SK-MEL-5 (cell line): ENCODE measurements at places on chromosomes 3 and 15. TPM values are rescaled to one million over a fixed set of nuclear protein-coding genes. Genes with fewer than 3 reads are reported as not detected.

DNA sequence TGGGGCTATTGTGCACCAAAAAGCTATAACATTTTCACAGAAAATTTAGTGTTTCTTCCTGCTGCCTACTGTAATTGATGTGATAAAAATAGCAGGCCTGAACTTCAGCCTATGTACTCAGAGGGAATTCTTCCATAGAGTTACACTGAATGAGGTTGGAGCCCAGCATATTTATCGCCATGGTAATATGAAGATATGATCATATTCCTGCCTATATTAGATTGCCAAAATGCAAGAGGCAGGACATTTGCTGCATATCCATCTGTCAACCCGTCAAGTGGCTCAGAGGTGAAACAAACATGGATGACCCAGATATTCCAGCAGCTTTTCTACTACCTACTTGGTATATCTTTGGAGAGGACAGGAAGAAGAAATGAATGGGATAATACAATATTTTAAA is 1150.6 kb downstream of the TBL1XR1 start:
- no peak for DNase-seq

DNA sequence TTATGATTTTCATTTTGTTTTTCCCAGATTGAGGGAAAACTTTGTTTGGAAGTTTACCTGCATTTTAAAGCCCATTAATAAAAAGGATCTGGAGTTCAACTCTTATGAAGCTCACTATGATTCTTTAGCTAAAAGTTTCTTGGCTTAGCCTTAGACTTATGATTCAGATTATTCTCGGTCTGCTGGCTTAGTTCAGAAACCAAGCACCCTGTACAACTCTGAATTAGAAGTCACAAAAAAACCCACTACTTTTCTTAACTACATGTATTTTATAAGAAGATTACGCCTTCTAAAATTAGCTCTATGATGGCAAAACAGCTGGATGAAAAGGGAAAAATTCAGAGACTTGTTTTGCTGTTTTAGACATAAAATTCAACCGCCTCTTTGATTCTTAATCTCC is 14.3 kb upstream of the DENND4A start:
- DNase-seq, result no peak

GRCh38 chr15:98734466-98735199 is 86.3 kb downstream of the IGF1R start:
- DNase-seq, result no peak

- peak; percentile 78 for DNase-seq
Measured at GRCh38 chr15:69035205-69035917, 20.9 kb downstream of the NOX5 start.

DNA sequence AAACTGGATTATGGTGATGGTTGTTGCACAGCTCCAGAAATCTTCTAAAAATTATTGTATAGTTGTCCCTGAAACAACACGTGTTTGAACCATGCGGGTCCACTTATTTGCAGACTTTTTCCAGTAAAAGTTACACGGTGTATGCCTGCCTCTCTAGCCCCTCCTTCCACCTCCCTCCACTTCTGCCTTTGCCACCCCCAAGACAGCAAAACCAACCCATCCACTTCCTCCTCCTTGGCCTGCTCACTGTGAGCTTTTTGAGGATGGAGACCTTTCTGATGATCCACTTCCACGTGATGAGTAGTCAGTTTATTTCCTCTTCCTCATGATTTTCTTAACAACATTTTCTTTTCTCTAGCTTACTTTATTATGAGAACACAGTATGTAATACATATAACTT is 5.4 kb downstream of the CYFIP1 start:
- DNase-seq, result no peak

DNA sequence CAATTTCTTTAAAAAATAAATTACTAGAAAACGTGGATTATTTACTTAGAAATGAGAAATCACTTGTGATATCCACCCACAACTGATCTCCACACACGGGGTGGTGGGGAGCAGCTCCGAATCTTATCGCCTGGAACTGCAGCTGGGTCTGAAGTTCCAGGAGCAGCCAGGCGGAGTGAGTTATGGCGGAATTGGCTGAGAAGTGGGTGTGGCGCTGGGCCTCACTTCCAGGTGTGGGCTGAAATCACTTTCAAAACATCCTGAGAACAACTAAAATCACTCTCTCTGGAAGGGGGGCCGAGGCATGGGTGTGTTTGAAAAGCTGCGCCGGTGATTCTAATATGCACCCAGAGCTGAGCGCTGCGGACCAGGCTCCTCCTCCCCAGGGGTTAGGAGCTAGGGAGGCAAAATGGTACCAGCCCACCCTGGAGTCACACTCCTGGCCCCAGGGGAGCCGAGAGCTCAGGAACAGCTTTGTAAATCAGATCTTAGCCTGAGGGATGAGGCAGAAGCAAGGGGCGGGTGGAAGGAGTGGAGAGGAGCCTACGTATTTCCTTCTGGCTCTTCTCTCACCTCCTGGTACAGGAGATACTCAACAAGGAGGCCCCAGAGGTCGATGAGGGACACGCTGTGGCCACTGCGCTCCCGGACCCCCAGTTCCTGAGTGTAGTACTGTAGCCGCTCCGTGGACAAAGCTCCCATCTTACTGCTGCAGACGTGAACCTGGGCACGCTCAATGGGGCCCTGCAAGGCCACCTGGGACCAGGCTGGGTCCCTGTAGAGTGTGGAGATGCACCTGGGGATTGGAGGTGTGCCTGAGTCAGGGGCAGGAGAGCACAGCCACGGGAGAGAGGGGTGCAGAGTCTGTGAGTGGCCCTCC is 9.6 kb downstream of the PLA2G4F start:
- DNase-seq, result no peak

- peak; percentile 57 for DNase-seq
Measured at GRCh38 chr3:46368569-46368968, 2.2 kb upstream of the CCR5 start.

Gene TMEM266
- 1.9 and 2.0 TPM in 2 replicates for total RNA-seq

DNA sequence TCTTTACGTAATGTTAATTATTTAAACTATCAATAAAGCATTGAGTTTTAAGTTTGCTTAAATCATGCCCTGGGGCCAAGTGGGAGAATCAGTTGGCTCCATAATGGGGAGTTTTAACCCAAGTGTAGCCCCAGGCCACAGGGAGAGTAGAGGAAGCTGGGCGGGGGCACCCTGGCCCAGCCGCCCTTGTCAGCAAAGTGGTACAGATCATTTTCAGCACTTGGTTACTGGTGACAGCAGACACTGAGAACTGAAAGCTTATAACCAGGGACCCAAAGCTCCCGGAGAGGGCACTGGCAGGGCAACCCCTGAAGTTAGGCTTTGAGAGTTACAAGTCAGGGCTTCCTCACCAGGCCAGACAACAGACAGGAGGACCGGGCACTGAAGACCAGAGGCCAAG is 90.6 kb downstream of the SEMA5B start:
- DNase-seq, result no peak

Gene KLHDC8B
- total RNA-seq, result 12.2 and 15.8 TPM in 2 replicates

Gene OSTN
- not detected in 2 replicates for total RNA-seq

DNA sequence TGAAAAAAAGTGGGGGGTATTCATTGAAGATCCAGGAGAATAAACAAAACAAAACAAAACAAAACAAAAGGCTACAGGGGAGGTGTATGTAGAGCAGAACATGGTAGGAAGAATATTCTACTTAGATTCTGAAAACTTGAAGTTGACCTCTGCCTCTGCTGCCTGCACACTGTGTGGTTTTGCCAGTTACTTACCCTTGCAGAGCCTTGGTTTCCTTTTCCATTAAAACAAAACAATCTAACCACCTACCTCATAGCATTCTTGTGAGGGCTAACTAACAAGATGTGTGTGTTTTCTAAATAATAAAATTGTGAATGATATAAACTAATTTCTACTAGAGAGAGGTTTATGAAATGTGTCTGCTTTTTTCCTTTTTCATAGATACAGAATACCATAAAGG is 423.1 kb downstream of the TIGIT start:
- DNase-seq, result no peak

DNA sequence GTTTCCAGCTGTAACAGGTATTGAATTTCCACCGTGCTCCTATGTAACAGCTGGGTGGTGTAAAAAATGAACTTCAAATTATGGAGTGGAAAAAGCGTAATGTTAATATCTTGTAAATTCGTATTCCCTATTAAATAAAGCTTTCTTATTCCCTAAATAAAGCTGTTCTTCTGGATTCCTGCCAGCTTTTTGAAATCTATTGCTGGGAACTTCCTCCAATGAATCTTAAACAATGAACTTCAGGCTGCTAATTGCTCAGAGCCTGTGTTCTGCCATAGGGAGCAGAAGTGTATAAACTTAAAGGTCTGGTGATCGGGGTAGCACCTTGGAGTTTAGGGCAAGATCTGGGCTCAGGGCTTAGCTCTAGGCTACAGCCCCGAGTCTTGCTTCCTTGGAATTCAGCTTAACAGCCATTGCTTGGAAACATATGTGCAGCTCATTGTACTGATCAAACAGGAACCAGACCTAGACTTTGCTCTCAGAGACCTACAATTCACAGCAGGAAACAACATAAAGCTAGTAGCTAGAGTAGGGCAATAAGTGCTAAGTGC is 1.4 kb downstream of the ARL14 start:
- no peak for DNase-seq

DNA sequence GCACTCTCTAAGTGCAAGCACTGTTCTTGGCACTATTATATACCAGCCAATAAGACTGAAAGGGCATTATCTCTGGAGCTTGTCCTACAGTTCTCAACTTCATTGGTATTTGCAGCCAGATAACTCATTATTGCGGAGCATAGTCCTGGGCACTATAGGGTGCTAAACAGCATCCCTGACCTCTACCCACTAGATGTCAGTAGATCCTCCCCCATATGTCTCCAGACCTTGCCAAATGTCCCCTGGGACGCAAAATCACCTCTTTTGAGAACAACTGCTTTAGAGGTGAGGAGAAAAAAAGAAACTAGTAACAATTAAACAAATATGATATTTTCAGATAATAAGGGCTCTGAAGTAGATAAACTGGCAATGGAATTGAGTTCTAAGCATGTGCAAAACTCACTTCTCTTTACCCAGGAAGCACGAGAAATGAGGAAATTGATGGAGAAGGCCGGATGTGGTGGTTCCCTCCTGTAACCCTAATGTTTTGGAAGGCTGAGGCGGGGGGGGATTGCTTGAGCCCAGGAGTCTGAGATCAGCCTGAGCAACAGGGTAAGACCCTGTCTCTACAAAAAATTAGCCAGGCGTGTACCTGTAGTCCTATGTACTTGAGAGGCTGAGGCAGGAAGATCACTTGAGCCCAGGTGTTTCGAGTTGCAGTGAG is 61.4 kb downstream of the FRMD4B start:
- DNase-seq, result peak; percentile 70

GRCh38 chr3:185362850-185363661 is at the start of gene MAP3K13:
TSS of gene MAP3K13 (plus strand) at chr3:185363136. CDS start at chr3:185428582, 65,446 bp downstream.
- DNase-seq, result peak; percentile 76

GRCh38 chr3:38834110-38834509 is 18.1 kb upstream of the SCN10A start:
- peak; percentile 58 for DNase-seq

DNA sequence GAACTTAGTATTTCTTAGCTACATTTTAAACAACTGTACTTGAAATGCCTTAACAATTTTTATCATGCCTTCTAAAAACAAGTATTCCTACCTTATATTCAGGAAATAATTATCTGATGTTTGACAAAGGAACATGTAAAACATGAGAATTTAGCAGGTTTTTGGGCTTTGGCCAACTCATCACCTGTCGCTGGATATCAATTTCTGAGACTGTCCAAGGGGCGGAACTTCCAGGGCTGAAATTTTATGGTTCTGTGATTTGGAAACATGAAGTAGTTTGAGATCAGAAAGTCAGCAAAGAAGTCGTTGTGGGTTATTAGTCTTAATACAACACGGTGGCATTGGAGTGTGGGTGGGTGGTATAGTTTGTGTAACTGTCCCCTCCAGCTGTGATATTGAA is 282.2 kb upstream of the LRRN1 start:
- DNase-seq, result no peak

Gene GOLGA6L4
- total RNA-seq, result 0.29 and 0.32 TPM in 2 replicates

DNA sequence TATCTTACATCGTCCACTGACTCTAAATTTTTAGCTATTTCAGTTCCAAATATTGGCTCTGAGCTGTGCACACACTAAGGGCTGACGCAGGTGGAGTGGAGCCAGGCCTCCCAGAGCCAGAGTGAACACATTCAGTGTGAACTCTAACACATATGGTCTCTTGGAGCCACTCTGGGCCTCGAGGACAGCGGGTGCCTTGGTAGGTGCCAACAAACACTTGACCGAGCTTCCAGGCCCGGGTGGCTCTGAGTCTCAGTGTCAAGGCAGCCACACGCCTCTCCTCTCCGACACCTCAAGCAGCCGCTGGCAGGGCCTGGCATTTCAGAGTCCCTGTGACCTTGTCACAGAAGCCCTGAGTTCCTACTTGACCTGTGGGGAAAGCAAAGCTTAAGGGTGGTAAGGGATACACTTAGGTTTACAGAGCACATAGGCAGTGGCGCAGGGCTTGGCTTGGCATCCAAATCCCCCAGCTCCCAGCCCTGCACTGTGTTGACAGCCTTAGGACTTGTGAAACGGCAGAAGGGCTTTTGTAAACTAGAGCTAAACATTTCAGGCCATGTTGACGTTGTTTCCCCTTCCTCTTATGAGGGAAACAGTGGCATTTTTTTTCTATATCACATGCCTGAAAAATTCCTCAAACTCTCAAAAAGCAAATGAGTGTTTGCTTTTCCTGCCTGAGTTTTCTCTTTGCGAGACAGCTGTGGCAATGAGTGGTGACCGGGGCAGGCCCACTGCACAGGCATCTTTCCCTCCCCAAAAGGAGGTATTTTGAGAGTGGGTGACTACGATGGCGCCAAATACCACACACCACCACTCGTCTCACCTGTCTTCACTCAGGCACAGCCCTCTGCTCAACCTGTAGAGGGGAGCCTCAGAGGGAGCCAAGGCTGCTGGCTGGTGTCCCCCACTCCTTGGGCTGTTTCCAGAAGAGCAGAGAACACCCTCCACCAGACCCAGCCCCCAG is 60.8 kb downstream of the DAPK2 start:
- DNase-seq, result no peak

- no peak for DNase-seq
Measured at GRCh38 chr3:23041918-23042696, 161.0 kb upstream of the UBE2E2 start.

DNA sequence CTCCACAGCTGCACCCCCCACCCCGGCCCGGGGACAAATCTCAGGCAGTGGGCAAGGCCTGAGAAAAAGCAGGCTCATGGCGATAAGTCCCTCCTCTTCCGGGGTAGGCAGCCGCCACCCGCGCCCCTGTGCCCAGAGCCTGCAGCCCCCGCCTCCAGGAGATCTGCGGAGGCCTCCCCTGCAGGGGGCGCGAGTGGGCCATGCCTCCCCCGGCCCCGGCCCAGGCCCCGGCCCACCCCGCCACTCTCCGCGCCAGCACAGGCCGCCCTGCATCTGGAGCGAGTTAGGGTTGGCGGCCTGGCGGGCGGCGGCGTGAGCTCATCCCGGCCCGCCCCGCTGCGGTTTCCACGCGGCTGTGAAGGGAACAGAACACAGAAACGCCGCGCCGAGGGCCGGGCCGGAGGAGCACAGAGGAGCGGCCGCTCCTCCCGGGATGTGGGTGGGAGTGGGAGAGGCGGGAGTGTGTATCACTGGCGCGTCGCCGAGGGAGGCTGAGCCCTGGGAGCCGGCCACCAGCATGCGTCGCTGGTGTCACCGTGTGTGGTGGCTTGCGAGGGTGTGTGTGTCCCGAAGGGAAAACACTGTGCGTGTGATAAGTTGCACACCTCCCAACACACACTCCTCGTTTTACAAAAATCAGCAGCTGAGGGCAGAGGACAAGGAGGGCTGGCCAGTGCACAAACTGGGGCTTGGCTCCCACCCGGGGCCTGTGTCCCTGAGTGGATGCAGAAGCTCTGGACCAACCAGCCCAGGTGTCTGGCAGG is 17.2 kb downstream of the MYL3 start:
- no peak for DNase-seq
